ENCODE measurements at places on chromosomes 6 and 20. TPM values are rescaled to one million over a fixed set of nuclear protein-coding genes. Genes with fewer than 3 reads are reported as not detected.

DNA sequence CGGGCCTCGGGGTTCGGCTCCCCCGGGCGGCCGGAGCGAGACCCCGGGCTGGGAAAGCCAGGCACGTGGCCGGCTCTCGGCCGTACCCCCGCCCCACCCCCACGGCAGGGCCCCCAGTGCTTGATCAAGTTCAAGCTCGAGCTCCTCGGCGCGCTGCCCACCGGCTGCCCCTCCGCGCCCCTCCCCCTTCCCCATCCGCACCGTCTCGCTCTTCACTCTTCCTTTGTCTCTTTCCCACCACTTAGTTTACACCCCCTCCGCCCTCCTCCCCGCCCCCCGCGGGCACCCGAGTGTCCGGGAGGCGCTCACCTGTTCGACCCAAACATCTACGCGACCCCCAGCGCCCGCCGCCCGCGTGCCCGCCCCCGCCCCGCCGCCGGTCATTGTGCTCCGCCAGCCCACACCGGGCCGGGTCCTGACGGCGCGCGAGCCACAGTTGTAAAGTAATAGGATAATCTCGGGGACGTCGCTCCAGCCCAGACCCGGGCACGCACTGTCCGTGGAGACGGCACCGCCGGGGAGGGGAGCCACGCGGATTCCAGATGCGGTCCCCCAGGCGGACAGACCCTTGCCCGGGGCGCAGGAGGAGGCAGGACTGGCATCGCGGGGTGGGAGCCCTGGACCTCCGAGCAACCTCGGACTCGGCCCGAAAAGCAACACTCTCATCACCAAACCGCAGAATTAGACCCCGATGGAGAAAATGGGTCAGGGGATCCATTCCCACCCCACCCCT, 100.7 kb downstream of the NOL4L start:
- H3K36me3 ChIP-seq = peaks cover 4% of the 10 kb centered on the region
- DNase-seq = peak; percentile 89
- H3K27ac ChIP-seq = peak overlapping the region; percentile 94
- H3K4me3 ChIP-seq = peak overlapping the region; percentile 83

- DNase-seq = no peak
- H3K4me1 ChIP-seq = peaks cover 19% of the 10 kb centered on the region
- H3K27me3 ChIP-seq = peaks cover 29% of the 10 kb centered on the region
- peak within 1 kb of the TSS; percentile 84 for H3K4me3 ChIP-seq
- peaks cover 2% of the 10 kb centered on the region for H3K36me3 ChIP-seq
Observed at GRCh38 chr6:43455531-43456428, at the start of gene DLK2. Gene DLK2 (minus strand): TSS chr6:43455548. CDS start chr6:43454825, 723 bp downstream.

- peaks cover 7% of the 10 kb centered on the region for H3K4me1 ChIP-seq
- peak overlapping the region; percentile 46 for H3K27ac ChIP-seq
- H3K4me3 ChIP-seq = no peak overlapping the region
Observed at GRCh38 chr6:41836022-41836659, 48.6 kb downstream of the TOMM6 start.

GRCh38 chr6:49284180-49284579, 178.9 kb downstream of the MMUT start:
- no peaks in the 10 kb centered on the region for H3K27me3 ChIP-seq
- H3K4me1 ChIP-seq = no peaks in the 10 kb centered on the region
- H3K4me3 ChIP-seq = no peak overlapping the region
- H3K36me3 ChIP-seq = no peaks in the 10 kb centered on the region
- H3K27ac ChIP-seq = no peak overlapping the region

GRCh38 chr6:16752206-16752866, 8.9 kb downstream of the ATXN1 start:
- H3K27me3 ChIP-seq = no peaks in the 10 kb centered on the region
- H3K4me3 ChIP-seq = no peak overlapping the region
- H3K36me3 ChIP-seq = peaks cover 24% of the 10 kb centered on the region
- peaks cover 68% of the 10 kb centered on the region for H3K4me1 ChIP-seq

GRCh38 chr6:135025775-135026174, 28.8 kb downstream of the HBS1L start:
- H3K27me3 ChIP-seq = no peaks in the 10 kb centered on the region
- H3K4me1 ChIP-seq = no peaks in the 10 kb centered on the region
- DNase-seq = no peak
- no peak overlapping the region for H3K4me3 ChIP-seq
- H3K27ac ChIP-seq = no peak overlapping the region

- no peak overlapping the region for H3K27ac ChIP-seq
- H3K27me3 ChIP-seq = peaks cover 7% of the 10 kb centered on the region
- no peak overlapping the region for H3K4me3 ChIP-seq
- H3K36me3 ChIP-seq = no peaks in the 10 kb centered on the region
Observed at GRCh38 chr6:6635291-6635690, 46.8 kb downstream of the LY86 start.

- no peaks in the 10 kb centered on the region for H3K4me1 ChIP-seq
- no peak for DNase-seq
- no peaks in the 10 kb centered on the region for H3K36me3 ChIP-seq
Observed at GRCh38 chr6:170152124-170152926, 138.6 kb downstream of the DLL1 start.

DNA sequence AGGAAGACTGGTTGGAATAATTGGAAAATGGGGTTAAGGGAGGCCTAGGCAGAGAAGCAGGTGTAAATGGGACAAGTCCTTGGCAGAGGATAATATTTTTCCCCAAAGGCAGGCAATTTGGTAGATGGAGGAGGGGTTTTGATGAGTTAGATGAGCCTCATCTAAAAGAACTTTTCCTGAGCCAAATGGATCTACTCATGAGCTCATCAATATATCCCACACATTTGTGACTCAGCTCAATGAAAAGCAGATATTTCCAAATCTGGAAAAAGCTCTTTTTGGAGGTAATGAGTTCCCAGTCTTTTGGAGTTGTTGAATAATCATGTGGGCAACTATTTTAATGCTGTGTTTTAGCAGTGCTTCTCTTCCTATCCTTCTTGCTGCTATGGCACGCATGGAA, 685.5 kb upstream of the CITED2 start:
- H3K36me3 ChIP-seq = peaks cover 1% of the 10 kb centered on the region
- no peaks in the 10 kb centered on the region for H3K27me3 ChIP-seq
- no peak for DNase-seq
- peaks cover 56% of the 10 kb centered on the region for H3K4me1 ChIP-seq
- H3K27ac ChIP-seq = peak overlapping the region; percentile 95

DNA sequence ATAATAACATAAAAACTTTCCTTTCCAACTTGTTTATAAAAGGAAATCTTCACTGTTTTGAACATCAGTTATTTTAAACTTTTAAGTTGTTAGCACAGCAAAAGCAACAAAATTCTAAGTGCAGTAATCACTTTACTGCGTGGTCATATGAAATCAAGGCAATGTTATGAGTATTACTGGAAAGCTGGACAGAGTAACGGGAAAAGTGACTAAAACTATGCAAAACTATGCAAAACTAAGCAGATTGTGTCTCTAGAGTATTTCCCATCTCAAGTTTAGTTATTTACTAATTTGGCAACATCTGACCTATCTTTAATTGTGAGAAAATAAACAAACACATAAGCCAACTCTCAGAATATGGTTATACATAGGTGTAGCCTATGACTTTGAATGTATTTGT, 10.9 kb upstream of the ANKEF1 start:
- no peaks in the 10 kb centered on the region for H3K4me1 ChIP-seq
- H3K27me3 ChIP-seq = peaks cover 38% of the 10 kb centered on the region
- H3K4me3 ChIP-seq = no peak overlapping the region
- H3K27ac ChIP-seq = no peak overlapping the region

- no peak overlapping the region for H3K27ac ChIP-seq
- H3K4me3 ChIP-seq = no peak overlapping the region
- DNase-seq = no peak
- H3K4me1 ChIP-seq = no peaks in the 10 kb centered on the region
- no peaks in the 10 kb centered on the region for H3K36me3 ChIP-seq
Observed at GRCh38 chr6:103910018-103910417, 949.7 kb downstream of the HACE1 start.

- H3K27me3 ChIP-seq = peaks cover 32% of the 10 kb centered on the region
- no peak overlapping the region for H3K27ac ChIP-seq
- H3K4me3 ChIP-seq = no peak overlapping the region
- H3K36me3 ChIP-seq = no peaks in the 10 kb centered on the region
Observed at GRCh38 chr6:14305131-14305530, 187.6 kb downstream of the CD83 start.

- peaks cover 61% of the 10 kb centered on the region for H3K27me3 ChIP-seq
- H3K4me3 ChIP-seq = peak overlapping the region; percentile 81
- H3K36me3 ChIP-seq = no peaks in the 10 kb centered on the region
- no peak for DNase-seq
Observed at GRCh38 chr6:21665392-21666200, 72.0 kb downstream of the SOX4 start.

- no peak overlapping the region for H3K4me3 ChIP-seq
- DNase-seq = no peak
- no peaks in the 10 kb centered on the region for H3K4me1 ChIP-seq
- no peak overlapping the region for H3K27ac ChIP-seq
Observed at GRCh38 chr6:143940011-143940597, 68.0 kb downstream of the PLAGL1 start.

DNA sequence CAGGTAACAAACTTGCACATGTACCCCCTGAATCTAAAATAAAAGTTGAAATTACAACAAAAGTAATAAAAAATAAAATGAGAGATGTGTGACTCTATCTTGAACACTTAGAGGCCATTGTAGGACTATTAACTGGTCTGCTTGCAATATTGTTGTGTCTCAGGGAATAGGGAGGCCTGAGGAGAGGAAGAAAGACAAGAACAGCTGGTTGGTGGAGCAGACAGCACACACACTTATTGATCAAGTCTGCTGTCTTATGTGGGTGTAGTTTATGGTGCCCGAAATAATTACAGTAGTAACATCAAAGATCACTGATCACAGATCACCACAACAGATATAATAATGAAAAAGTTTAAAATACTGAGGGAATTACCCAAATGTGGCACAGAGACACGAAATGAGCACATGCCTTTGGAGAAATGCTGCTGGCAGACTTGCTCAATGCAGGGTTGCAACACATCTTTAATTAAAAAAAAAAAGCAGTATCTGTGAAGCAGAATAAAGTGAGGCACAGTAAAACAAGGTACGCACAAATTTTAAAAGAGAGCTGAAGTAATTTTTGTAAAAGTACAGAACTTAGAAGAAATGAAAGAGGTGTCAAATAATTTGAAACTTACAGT, 110.1 kb upstream of the HDAC2 start:
- no peak for DNase-seq
- peaks cover 6% of the 10 kb centered on the region for H3K4me1 ChIP-seq
- no peaks in the 10 kb centered on the region for H3K36me3 ChIP-seq
- H3K27ac ChIP-seq = no peak overlapping the region
- H3K27me3 ChIP-seq = peaks cover 3% of the 10 kb centered on the region

DNA sequence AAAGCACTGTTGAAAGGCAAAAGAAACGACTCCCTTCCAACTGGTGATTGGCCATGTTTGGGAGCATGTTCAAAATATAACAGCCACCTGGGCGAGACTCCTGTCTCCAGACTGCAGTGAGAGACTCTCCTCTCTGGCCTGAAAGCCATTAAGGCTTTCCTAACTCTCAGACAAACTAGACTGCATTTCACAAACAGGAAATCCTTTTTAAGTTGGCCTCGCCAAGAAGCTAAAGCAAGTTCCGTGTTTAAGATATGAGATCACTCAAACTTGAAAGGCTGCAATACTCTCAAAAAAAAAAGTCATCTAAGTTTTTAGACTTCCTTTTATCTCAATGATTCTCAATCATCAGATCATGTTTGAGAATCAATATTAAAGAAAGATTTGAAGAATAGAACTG, 117.0 kb downstream of the TFAP2A start:
- no peaks in the 10 kb centered on the region for H3K4me1 ChIP-seq
- DNase-seq = no peak
- H3K27ac ChIP-seq = no peak overlapping the region
- no peaks in the 10 kb centered on the region for H3K36me3 ChIP-seq
- H3K4me3 ChIP-seq = no peak overlapping the region
- H3K27me3 ChIP-seq = no peaks in the 10 kb centered on the region

- H3K27me3 ChIP-seq = no peaks in the 10 kb centered on the region
- DNase-seq = no peak
- H3K4me1 ChIP-seq = no peaks in the 10 kb centered on the region
- no peak overlapping the region for H3K4me3 ChIP-seq
Observed at GRCh38 chr20:34637245-34638038, 39.5 kb downstream of the PIGU start.

DNA sequence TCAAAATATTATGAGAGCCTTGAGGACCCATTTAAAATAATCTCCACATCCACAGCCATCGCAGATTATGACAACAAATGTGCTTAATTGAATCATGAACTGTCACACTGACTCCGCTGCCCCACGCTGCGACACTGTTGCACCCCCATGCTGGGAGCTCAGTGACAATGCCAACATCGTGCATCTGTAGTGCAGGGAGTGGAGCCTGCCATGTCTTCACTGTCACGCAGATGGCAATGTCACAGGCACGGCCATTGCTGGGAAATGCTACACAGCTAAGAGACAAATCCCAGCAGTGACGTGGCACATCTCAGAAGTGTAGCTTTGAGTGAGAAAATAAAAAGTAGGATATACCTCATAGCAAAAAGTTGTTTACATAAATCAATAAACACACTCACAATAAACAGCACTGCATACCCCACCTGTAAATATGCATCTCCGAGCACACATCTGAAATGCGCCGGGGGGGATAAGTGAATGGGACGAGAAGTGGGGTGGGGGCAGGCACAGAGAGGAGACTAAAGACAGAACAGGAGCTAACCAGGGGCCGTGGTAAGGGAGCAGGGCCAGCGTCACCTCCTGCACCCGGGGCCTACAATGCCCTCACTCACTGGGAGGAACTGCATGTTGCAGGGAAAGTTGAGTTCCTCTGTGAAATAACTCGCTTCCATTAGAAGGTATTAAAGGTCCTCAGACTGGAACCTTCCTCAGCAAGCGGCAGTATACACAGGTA, 349.9 kb downstream of the THBS2 start:
- no peaks in the 10 kb centered on the region for H3K4me1 ChIP-seq
- H3K4me3 ChIP-seq = no peak overlapping the region
- peaks cover 13% of the 10 kb centered on the region for H3K27me3 ChIP-seq
- H3K27ac ChIP-seq = no peak overlapping the region
- DNase-seq = no peak

DNA sequence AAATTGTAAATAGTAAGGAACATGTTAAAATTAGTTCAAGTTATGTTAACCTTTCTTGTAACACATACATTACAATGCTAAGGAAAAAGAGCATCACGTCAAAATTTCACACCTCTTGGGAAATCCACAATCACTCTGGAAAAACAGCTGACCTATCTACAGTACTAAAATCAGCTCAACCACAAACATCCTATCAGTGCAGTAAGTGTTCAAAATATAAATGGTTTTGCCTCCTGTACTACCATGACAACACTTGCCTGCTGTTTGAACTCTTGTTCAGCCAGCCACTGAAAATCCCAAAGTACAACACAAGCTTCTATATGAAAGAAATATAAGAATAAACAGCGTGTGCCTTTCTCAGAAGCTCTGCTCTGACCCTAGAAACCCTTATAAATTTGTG, 83.5 kb upstream of the PLN start:
- no peak overlapping the region for H3K4me3 ChIP-seq
- no peak for DNase-seq
- H3K27ac ChIP-seq = no peak overlapping the region
- H3K27me3 ChIP-seq = no peaks in the 10 kb centered on the region
- no peaks in the 10 kb centered on the region for H3K4me1 ChIP-seq

DNA sequence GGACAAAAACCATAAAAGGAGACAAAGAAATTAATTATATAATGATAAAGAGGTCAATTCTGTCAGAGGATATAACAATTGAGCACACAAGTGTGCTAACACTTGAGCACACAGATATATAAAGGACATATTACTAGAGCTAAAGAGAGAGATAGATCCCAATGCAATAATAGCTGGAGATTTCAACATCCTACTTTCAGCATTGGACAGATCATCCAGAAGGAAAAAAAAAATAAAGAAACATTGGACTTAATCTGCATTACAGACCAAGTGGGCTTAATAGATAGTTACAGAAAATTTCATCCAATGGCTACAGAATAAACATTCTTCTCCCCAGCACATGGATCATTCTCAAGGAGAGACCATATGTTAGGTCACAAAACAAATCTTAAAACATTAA, 9.9 kb downstream of the VNN1 start:
- H3K27ac ChIP-seq = no peak overlapping the region
- H3K27me3 ChIP-seq = peaks cover 18% of the 10 kb centered on the region
- H3K4me3 ChIP-seq = no peak overlapping the region
- H3K36me3 ChIP-seq = no peaks in the 10 kb centered on the region

XKR7 gene
- total RNA-seq = not detected
